ENCODE measurements at places on chromosomes 16 and 17.

GRCh38 chr17:8120520-8121406, 2.4 kb upstream of the ALOXE3 start:
- H3K4me1 ChIP-seq: peaks cover 33% of the 10 kb centered on the region
- H3K27ac ChIP-seq: peak overlapping the region; percentile 28
- peaks cover 14% of the 10 kb centered on the region for H3K27me3 ChIP-seq
- peak overlapping the region; percentile 67 for H3K4me3 ChIP-seq
- DNase-seq: peak; percentile 86

DNA sequence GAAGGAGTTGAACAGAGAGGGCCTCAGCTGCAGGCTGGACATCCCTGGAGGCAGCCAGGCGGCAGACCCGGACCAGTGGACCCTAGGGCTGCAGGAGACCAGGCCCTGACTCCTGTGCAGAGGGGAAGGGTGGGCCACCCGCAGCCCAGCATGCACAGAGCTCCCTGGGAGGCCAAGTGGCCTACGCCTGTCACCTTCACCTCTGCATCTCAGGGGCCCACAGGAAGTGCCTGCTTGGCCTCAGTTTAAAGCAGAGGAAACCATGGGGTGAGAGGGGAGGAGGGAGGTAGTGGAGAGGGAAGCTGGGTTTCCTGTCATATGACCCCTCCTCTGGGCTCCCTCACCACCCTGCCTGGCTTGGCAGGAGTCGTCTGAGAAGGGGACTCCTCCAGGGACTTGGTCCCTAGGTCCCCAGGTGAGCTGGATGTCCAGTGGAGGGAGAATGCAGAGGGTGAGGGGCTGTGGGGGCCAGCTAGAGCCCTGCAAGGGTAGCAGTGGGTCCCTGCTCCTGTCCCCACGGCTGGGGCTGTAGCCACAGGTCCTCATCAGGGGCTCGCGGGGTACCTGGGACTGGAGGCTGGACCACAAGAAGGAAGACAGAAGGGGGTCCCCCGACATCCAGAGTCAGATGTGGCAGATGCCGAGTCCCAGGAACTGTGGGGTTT, at the start of gene TMC8:
TSS of gene TMC8 (plus strand) at position 335 of the 665 bp plus-strand sequence. CDS start 818 bp downstream, outside the sequence.
- no peak for DNase-seq
- H3K4me1 ChIP-seq: peaks cover 16% of the 10 kb centered on the region
- no peaks in the 10 kb centered on the region for H3K36me3 ChIP-seq
- H3K27ac ChIP-seq: no peak within 1 kb of the TSS
- peaks cover 57% of the 10 kb centered on the region for H3K27me3 ChIP-seq
- H3K4me3 ChIP-seq: no peak within 1 kb of the TSS

GRCh38 chr16:88383401-88384221, 852 bp downstream of the ZNF469 start:
- DNase-seq: no peak
- no peaks in the 10 kb centered on the region for H3K4me1 ChIP-seq
- peak overlapping the region; percentile 74 for H3K4me3 ChIP-seq
- H3K36me3 ChIP-seq: peaks cover 3% of the 10 kb centered on the region

- H3K36me3 ChIP-seq: no peaks in the 10 kb centered on the region
- no peak overlapping the region for H3K27ac ChIP-seq
- peaks cover 2% of the 10 kb centered on the region for H3K4me1 ChIP-seq
- H3K4me3 ChIP-seq: no peak overlapping the region
- DNase-seq: no peak
- H3K27me3 ChIP-seq: no peaks in the 10 kb centered on the region
Measured at GRCh38 chr16:50617646-50618184, 63.4 kb downstream of the SNX20 start.

- no peak overlapping the region for H3K27ac ChIP-seq
- H3K4me3 ChIP-seq: no peak overlapping the region
- no peak for DNase-seq
- H3K36me3 ChIP-seq: no peaks in the 10 kb centered on the region
- no peaks in the 10 kb centered on the region for H3K4me1 ChIP-seq
Measured at GRCh38 chr16:83351846-83352245, 455.9 kb upstream of the HSBP1 start.

- no peak overlapping the region for H3K27ac ChIP-seq
- H3K4me3 ChIP-seq: no peak overlapping the region
- no peaks in the 10 kb centered on the region for H3K27me3 ChIP-seq
- no peaks in the 10 kb centered on the region for H3K36me3 ChIP-seq
- H3K4me1 ChIP-seq: no peaks in the 10 kb centered on the region
Measured at GRCh38 chr16:69481901-69482341, 57.5 kb downstream of the CYB5B start.

DNA sequence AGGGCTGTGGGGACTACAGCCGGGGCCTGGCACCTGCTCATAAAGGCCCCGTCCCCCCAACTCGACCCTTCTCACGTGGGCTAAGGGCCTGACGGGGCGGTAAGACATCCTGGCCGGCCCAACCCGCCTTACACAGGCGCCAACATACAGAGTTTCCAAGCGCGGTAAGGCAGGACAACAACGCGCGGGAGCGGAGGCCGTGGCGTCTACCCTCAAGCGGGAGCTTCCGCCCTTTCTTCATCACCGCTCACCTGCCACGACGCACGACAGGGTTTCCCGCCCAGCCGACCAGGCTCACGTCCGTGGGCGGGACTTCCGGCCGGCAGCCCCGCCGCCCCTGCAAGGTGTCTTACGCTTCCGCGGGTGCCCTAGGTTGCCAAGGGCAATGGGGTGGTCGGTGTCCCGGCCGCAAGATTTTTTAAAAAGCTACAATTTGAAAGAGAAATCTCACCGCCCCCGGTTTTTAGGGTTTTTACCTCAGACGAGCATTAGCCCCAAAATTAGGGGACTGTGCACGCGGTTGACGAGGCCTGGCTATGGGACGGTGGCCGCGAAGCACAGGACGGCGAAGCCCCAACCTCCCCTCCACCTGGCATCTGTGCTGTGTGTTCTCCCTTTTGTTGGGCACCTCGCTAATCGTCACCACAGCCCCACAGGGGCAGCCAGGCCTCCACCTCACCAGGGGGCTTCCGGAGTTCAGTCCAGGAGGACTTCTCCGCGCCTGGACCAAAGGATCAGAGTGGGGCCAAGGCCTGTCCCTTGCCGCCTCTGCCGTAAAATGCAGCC, at the start of gene TERB1:
TSS of gene TERB1 (minus strand) at position 265 of the 786 bp plus-strand sequence. CDS start 4,786 bp downstream, outside the sequence.
- H3K36me3 ChIP-seq: peaks cover 53% of the 10 kb centered on the region
- no peaks in the 10 kb centered on the region for H3K4me1 ChIP-seq
- no peak for DNase-seq
- no peak within 1 kb of the TSS for H3K4me3 ChIP-seq
- no peak within 1 kb of the TSS for H3K27ac ChIP-seq
- no peaks in the 10 kb centered on the region for H3K27me3 ChIP-seq

- H3K36me3 ChIP-seq: no peaks in the 10 kb centered on the region
- H3K4me1 ChIP-seq: peaks cover 16% of the 10 kb centered on the region
- no peaks in the 10 kb centered on the region for H3K27me3 ChIP-seq
- DNase-seq: no peak
- H3K4me3 ChIP-seq: no peak overlapping the region
- H3K27ac ChIP-seq: no peak overlapping the region
Measured at GRCh38 chr17:2933606-2934005, 129.8 kb downstream of the OR1D5 start.

- peaks cover under 1% of the 10 kb centered on the region for H3K36me3 ChIP-seq
- H3K27me3 ChIP-seq: no peaks in the 10 kb centered on the region
- H3K4me1 ChIP-seq: peaks cover 9% of the 10 kb centered on the region
- H3K4me3 ChIP-seq: peak overlapping the region; percentile 39
- H3K27ac ChIP-seq: peak overlapping the region; percentile 2
Measured at GRCh38 chr17:57833179-57833939, 16.5 kb downstream of the MRPS23 start.

- H3K4me1 ChIP-seq: no peaks in the 10 kb centered on the region
- DNase-seq: no peak
- H3K27ac ChIP-seq: no peak overlapping the region
Measured at GRCh38 chr17:71926746-71927398, 193.9 kb upstream of the SOX9 start.

GRCh38 chr17:18256776-18257175, 1.8 kb downstream of the FLII start:
- no peaks in the 10 kb centered on the region for H3K27me3 ChIP-seq
- no peak for DNase-seq
- H3K27ac ChIP-seq: no peak overlapping the region

DNA sequence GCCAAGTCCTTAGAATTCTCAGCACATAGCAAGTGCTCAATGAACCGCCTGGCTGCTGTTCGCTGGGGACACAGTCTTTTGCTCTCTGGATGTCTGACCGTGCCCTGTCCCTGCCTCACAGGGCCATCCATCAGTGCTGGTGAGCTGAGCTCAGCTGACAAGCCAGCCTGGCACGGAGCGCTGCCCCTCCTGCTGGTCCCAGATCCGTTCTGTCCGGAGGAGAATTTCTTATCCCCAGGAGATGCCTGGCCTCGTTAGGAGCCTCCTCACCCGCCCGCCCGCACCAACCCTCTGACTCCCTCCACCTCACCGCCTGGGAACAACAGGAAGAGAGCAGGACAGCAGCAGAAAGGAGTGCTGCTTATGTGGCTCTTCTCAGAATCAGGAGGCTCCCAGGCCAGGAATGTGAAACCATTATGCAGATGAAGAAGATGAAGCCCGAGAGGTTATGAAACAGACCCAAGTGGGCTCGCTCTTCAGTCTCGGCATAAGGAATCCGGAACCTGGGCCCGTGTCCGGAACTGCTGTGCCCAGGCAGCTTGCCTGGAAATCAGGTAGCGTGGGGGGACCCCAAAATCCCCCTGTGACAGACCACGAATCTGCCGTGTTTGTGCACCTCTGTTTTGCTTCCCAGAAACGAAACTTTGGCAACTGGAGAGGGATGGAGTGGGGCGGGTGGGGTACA, 28.8 kb upstream of the RMI2 start:
- no peak for DNase-seq
- H3K4me1 ChIP-seq: peaks cover 33% of the 10 kb centered on the region
- no peak overlapping the region for H3K4me3 ChIP-seq
- H3K36me3 ChIP-seq: no peaks in the 10 kb centered on the region
- no peak overlapping the region for H3K27ac ChIP-seq

DNA sequence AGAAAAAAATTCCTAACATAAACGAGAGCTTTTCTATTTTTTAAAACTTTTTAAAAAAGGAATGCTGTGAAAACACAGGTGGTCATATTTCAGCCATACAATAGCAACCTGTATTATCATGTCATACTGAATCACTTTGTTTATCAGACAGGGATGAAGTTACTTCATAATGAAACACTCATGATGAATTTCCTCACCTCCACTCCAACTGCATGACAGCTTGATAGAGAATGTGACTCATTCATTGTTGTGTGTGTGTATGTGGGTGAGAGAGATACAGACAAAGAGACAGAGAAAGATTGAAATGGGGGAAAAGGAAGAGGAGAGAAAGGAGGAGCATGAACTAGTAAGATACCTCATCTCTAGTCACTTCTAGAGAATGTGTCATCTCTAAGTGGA, 109.0 kb downstream of the SYCE1L start:
- no peak for DNase-seq
- H3K27ac ChIP-seq: no peak overlapping the region
- H3K4me1 ChIP-seq: peaks cover 5% of the 10 kb centered on the region
- no peaks in the 10 kb centered on the region for H3K36me3 ChIP-seq

DNA sequence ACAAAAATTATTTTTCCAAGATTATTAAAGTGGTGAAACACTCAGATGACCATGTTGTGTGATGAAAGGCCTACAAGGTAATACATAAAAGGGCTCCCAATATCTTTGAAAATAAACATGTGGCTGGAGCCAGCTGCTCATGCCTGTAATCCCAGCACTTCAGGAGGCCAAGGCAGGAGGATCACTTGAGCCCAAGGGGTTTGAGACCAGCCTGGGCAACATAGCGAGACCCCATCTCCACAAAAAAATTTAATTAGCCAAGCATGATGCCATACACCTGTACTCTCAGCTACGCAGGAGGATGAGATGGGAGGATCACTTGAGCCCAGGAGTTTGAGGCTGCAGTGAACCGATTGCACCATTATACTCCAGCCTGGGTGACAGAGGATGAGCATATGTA, 26.8 kb downstream of the SIAH1 start:
- no peak overlapping the region for H3K4me3 ChIP-seq
- no peaks in the 10 kb centered on the region for H3K27me3 ChIP-seq
- H3K36me3 ChIP-seq: peaks cover 76% of the 10 kb centered on the region
- H3K4me1 ChIP-seq: no peaks in the 10 kb centered on the region
- no peak overlapping the region for H3K27ac ChIP-seq

GRCh38 chr17:50831471-50831928, 3.9 kb upstream of the WFIKKN2 start:
- no peak overlapping the region for H3K27ac ChIP-seq
- no peak for DNase-seq
- peaks cover 54% of the 10 kb centered on the region for H3K27me3 ChIP-seq

DNA sequence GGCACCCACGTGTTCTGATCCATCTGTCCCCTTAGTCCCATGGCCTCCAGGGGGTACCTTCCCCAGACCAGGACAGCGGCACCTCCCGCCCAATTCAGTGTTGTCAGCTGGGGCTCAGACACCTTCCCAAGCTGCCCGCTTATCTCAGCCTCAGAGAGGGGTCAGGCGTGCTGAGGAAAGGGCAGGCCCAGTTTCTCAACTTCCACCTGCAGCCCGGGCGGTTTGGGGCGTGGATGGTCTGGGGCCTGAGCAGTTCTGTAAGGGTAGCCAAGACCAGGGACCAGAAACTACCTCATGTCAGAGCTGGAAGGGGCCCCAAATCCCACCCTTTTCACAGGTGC, 5.1 kb downstream of the PLCD3 start:
- H3K4me3 ChIP-seq: no peak overlapping the region
- peak overlapping the region; percentile 68 for H3K27ac ChIP-seq
- DNase-seq: no peak
- no peaks in the 10 kb centered on the region for H3K36me3 ChIP-seq
- no peaks in the 10 kb centered on the region for H3K27me3 ChIP-seq
- H3K4me1 ChIP-seq: peaks cover 26% of the 10 kb centered on the region

- H3K4me1 ChIP-seq: peaks cover 1% of the 10 kb centered on the region
- H3K27ac ChIP-seq: peak overlapping the region; percentile 25
- peaks cover 52% of the 10 kb centered on the region for H3K36me3 ChIP-seq
- H3K27me3 ChIP-seq: no peaks in the 10 kb centered on the region
Measured at GRCh38 chr17:28906706-28907438, 4.0 kb upstream of the DHRS13 start.

DNA sequence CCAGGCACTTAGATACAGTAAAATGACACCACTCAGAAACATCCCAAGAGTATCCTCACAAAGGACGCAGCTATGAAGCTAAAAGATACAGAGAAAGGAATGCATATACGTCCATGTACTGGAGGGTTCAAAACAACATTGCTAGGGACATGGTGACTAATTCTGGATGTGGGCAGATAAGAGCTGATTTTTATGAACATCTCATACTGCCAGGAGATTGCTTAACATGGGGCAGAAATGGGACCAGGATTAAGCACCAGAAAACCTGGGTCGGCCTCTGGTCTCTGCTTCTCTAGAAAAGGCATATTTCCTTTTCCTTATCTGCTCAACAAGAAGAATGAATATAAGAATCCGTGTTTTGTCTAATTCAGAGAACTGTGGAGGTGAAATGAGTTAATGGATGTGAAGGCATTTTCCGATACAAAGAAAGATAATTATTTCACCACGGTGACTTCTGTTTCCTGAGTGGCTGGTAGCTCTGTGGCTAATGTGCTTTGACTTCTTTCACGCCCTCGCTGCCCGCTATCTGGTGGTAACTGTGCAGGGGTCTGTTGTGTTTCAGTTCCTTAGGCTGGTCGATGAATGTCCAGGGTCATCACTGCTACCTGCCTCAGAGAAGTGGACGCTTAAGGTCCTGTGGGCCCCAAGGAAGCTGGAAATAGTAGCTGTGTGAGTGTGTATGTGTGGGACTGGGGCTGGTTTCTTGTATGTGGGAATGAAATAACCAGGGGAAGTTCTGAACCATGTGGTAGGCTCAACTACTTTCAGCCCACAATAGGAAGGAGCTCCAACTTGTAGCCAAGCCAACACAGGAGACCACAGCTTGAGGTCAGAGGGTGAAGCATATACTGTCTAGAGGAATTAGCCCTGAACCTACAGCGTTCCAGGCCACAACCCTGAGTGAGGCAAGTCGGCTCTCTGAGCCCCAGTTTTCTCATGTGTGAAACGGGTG, 15.8 kb upstream of the CCL5 start:
- H3K27ac ChIP-seq: no peak overlapping the region
- H3K27me3 ChIP-seq: no peaks in the 10 kb centered on the region
- no peak overlapping the region for H3K4me3 ChIP-seq
- H3K4me1 ChIP-seq: no peaks in the 10 kb centered on the region
- DNase-seq: no peak

All from neuronal stem cell (in vitro differentiated cells).